ENCODE measurements at places on chromosomes 1 and 21. TPM values are rescaled to one million over a fixed set of nuclear protein-coding genes. Genes with fewer than 3 reads are reported as not detected.

Gene LRRC8B
- 15.9 TPM for total RNA-seq

Gene POU3F1
- total RNA-seq, result not detected

Gene SLC9C2
- total RNA-seq, result not detected

Gene FHAD1
- 0.51 TPM for total RNA-seq

Gene DDR2
- 30.8 TPM for total RNA-seq

Gene NBPF20
- total RNA-seq, result 5.3 TPM

Gene GBP6
- not detected for total RNA-seq

Data from endothelial cell of umbilical vein (primary cell).